ENCODE measurements at places on chromosomes 11 and 22.

DNA sequence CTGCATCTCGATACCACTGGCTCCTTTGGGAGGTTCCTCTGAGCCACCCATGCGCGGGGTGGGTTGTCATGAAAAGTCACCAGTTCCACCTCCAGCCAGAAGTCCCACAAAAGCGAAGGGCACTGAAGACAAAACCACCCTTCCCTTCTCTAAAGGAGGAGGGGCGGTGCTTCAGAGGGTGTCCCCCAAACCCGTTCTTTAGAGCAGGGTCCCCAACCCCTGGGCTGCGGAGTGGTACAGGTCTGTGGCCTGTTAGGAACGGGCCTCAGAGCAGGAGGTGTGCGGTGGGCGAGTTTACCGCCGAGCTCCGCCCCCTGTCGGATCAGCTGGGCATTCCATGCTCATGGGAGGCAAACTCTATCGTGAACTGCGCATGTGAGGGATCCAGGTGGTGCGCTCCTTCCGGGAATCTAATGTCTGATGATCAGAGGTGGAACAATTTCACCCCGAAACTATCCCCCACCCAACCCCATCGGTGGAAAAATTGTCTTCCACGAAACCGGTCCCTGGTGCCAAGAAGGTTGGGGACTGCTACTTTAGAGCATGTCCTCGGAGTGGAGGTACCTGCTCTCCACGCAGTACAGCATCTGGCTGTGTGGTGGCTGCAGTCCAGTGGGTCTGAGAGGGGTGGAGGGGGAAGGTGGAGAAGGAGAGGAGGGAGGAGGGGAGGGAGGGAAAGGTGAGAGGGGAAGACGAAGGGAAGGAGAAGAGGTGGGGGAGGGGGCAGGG lies 72.9 kb upstream of the SEPTIN5 start:
- DNase-seq = no peak

- no peak for DNase-seq
Measured at GRCh38 chr22:25176175-25176574, 23.5 kb upstream of the CRYBB3 start.

GRCh38 chr22:27723708-27724107 lies 77.8 kb downstream of the MN1 start:
- DNase-seq = no peak

- no peak for DNase-seq
Measured at GRCh38 chr11:107257710-107258109, 199.9 kb downstream of the CWF19L2 start.

DNA sequence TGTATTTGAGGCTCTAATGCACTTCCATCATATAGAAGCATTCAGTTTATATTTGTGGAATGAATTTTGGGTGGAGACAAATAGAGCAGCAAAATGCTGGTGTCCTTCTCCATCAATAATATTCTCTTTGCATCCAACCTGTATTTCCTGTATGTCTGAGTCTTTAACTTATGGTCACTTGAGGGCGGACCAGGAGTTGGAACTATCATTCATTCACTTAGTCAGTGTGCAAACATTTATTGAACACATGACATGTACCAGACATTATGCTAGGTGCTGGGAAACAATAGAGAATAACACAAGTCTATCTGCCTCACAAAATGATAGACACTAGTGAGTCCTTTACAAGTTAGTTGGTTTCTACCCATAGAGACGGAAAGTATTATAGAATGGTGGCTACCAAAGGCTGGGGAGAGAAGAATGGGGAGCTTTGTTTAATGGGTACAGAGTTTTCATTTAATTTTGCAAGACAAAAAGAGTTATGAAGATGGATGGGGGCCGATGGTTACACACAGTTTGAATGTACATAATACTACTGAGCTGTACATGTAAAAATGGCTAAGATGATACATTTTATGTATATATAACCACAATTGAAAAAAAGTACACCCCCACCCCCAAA lies 4.6 kb upstream of the TMEM123 start:
- DNase-seq = no peak

Measured in cortex of kidney (tissue), 1 donor.